ENCODE measurements at places on chromosomes 1 and 21.

DNA sequence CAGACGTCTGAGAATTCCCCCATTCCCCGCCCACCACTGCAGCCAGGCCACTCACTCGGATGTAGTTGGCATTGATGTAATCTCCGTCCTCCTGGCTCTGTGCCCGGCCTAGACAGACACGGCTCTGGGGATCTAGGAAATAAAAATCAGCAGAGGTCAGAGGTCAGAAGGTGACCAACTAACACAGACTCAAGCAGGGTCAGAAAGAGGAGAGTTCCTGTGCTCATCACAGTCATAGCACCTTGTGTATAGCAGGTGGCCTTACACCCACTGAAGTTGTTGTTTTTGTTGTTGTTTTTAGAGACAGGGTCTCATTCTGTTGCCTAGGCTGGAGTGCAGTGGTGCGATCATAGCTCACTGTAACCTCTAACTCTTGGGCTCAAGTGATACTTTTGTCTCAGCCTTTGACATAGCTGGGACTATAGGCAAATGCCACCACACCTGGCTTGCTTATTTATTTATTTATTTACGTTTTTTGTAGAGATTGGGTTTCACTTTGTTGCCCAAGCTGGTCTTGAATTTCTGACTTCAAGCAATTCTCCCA is 4.9 kb downstream of the PTPN7 start:
- DNase-seq: no peak

GRCh38 chr1:86151427-86151826 is 5.1 kb downstream of the COL24A1 start:
- no peak for DNase-seq

DNA sequence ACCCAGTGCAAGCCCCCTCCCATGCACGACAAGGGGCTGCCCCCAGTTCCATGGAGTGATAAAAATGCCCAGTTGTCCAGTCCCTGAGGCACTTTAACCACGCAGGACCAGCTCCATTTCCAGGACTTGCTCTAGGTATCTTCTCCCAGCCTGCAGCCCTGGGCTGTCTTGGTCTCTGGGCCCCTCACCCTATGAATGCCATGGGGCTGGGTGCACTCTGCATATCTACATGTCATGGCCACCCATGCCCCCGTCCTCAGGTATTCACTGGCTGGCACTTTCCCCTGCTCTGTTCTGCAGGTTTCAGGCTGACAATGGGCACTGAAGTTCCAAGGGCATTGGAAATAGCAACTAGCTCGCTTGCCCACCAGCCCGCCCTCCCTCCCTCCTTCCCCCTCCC is 19.6 kb upstream of the C1orf174 start:
- DNase-seq: no peak

- no peak for DNase-seq
These were observed 136.1 kb downstream of the TNFSF18 start for GRCh38 chr1:172914501-172915144.

DNA sequence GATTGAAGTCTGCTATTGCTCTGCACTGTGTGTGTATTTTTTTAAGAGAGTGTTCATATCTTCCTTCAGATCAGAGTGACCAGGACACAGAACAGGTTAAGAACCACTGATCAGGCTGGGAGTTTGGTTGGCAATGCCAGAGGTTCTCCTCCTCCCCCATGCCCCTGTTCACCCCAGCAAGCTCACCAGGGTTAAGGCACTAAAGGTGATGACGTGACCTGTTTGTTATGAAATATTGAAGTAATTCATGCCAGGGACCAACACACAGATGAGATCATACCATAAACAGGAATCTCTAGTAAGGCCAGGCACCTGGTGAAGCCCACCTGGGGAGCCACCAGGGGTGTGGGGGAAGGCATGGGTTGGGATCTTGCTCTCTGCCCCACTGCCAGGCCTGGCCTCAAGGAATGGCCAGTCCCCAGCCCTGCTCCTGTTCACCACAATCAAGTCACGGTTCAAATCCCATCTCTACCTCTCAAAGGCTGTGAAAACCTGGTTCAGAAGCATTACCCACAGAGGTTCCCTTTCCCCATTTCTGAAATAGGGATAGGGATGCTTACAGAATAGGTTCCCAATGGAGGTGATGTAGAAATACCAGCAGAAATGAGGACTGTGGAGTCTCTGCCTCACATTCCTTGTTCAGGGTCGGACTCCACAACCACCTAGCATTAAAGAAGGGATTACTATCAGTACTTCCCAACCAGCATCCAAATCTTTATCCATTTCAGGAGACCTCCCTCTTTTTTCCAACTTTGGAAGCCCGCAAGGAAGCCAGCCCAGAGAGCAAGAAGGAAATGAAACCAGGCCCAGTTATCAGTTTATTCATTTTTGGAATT is 2.4 kb downstream of the ID3 start:
- no peak for DNase-seq

DNA sequence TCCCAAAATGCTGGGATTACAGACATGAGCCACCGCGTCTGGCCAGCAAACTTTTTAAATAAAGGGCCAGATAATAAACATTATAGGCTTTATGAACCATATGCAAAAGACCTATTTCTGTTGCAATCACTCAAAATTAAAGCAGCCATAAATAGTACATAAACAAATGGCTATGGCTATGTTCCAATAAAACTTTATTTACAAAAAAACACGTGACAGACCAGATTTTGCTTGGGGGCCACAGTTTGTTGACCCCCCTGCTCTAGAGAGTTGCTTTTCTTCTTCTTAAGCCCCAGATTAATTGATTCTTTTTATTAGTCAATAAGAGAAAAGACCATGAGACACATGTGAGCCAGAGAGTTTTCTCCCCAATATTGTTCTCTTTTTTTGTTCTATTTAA is 138.3 kb downstream of the MACF1 start:
- no peak for DNase-seq

GRCh38 chr1:36583980-36584782 is 101.5 kb upstream of the CSF3R start:
- DNase-seq: no peak

GRCh38 chr1:6427441-6428390 is 3.1 kb downstream of the ESPN start:
- no peak for DNase-seq

GRCh38 chr1:92653605-92654381 is 131.1 kb downstream of the EVI5 start:
- DNase-seq: no peak

DNA sequence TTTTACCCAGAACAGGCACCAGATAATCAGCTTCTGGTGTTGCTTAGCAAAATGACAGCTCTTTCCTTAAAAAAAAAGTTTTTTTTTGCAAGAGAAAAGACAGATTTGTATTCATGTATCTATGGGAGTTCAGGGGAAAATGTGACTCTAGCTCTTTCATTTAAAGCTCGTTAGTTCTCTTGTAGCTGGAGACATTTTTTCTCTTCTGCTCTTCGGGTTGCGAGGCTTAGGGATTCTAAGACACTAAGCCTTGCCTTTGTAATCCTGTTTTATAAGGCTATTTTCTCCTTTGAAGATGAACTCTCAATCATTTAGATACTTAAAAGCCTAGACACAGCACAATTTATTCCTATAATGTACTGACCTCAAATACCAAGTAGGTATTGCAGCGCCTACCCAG is 40.3 kb upstream of the EDARADD start:
- DNase-seq: no peak

DNA sequence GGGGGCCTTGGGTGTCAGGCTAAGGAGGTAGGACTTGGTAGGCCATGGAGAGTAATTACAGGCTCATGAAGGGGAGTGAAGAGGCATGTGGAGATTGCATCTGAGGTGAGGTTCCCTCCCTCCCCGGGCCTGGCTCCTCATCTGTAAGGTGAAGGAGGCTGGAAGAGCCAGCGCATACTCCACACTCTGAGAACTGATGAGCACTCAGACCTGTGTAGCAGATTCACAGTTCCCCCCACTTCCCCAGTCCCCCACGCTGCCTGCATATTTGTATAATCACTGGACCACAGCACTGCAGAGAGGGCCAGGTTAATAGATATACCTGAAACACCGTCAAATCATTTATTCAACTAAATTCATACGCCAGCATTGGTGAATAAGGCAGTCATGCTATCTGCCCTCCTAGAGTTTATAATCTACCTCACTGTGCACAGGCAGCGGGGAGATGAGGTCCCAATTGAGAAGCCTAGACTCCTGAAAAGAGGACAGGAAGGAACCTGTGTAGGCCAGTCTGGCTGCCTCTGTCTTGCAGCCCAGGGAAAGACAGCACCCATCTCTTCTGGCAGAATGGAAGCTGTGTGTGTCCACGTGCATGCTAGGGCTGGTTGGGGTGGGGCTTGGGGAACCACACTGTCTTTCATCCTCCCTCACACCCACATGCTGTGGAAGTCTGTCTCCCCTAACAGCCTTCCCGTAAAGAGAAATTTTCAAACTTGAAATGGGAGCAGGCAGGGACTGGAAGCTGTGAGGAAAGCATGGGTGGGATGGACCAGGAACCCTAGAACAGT is 110.6 kb upstream of the ATP1A1 start:
- no peak for DNase-seq

DNA sequence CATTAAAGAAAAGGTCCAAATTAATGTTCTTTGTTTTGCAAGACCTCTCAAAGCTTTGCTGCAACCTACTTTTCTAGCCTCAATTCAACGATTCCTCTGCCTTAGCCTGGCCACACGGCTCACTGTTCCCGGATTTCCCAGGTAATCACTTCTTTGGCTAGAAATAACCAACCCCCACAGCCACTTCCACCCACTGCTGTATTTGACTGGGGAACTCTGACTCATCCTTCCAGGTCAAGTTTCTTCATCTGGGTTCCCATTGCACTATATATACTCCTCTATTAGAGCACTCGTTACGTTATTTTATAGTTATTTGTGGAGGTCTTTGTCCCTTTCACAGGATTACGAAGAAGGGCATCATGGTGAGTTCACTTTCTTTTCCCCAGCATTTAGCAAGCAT is 185.9 kb downstream of the CACNA1E start:
- no peak for DNase-seq

DNA sequence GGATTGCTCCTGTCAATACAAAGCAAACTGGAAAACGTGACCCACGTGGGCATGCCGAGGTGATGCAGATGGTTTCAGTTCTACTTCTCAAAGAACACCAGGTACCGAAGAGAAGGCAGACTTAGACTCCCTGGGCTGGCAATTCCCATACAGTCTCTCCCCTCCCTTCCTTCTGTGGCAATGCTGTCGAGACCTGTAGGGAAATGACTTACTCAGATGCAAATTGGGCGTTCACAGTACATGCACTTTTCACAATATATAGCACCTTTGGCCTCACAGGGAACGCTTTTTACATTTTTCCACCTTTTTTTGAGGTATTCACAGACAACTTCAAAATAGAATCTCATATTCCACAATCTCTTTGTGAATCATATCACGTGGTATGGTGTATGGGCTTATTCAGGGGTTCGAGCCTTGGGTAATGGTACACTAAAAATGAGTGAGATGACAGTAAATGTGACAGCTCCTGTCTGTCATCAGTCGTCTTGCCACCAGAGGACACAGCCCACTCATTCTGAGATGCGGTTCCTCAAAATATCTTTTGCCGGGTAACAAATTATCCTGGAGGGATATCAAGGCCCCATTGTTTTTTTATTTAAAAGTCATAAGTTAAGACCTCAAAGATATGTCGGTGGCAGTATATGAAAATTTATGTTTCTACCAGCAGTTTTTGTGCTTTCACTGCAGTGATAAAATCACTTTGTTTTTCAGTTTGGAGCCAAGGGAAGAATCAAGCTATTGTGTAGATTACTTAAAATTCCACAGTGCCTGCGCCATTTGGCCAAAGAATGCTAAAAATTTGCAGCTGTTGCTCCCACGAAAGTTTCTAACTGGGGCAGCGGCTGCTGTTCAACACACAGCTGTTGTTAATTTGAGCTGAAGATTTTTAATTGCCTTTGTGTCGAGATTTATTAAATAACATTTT is 168.4 kb downstream of the ZZZ3 start:
- no peak for DNase-seq

- no peak for DNase-seq
These were observed 83.2 kb downstream of the CLDN17 start for GRCh38 chr21:30083225-30083945.

DNA sequence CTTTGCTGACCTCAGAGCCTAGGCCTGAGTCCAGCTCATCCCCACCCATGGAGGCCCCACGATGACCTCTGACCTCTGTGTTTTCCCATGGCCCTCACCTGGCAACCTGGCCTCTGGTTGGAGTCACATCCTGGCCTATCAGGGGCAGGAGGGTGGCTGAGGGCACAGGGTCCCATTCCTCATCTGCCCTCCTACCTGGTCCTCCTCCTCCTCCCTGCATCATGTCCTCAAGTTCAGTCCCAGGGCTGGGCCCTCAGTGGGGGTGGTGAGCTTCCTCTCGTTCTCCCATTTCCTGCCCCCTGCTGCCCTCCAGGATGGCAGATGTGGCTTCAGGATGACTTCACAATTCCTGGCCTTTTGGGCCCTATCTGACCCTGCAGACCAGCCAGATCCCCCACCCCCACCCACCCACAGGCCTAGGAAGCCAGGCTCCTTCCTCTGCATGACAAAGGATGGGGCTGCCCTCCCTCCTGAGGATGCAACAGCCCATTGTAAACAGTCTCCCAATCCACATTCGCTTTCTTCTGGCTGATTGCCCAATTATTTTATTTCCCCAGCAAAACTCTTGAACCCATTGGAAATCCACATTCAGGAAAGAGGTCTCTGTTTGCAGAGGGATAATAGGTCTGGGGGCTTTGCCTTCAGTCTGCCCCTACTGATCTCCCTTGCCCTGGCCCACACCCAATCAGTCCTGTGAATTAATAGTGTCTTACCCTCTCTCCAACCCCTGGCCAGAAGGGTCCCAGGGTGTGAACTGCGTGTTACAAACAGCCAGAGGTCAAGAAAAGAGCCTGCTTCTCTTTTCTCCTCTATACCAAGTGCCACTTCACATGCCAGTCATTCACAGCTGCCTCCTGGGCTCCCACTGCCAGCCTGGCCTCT is 10.3 kb upstream of the LEFTY1 start:
- no peak for DNase-seq

- DNase-seq: peak; percentile 63
These were observed 2.5 kb downstream of the PDZK1IP1 start for GRCh38 chr1:47187231-47187925.

DNA sequence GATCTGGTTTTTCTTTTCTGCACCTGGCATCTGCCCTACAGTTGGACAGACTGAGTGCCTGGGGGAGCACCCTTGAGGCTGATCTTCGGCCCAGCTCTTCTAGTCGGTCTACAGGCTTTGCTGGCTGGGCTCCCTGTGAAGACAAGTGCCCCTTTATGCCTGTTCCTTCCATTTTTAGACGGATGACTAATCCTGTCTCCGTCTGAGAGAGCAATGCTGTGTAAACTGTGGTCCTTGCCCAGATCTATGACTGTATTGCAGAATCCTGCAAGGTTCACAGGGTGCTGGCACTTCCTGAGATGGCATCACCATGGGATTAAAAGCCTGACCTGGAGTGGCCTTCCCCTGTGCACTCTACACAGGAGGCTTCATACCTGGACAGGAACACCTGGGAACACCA is 47.6 kb upstream of the SAMD13 start:
- DNase-seq: peak; percentile 30

GRCh38 chr1:157400766-157401165 is 151.5 kb downstream of the FCRL5 start:
- DNase-seq: no peak

GRCh38 chr1:193083365-193084088 is 21.7 kb downstream of the GLRX2 start:
- no peak for DNase-seq
